Skin of body (tissue), 3 donors: ENCODE measurements at places on chromosomes 1 and 21. TPM values are rescaled to one million over a fixed set of nuclear protein-coding genes. Genes with fewer than 3 reads are reported as not detected.

GPA33 gene
- 0.10 TPM for total RNA-seq

C21orf58 gene
- 4.1 TPM for total RNA-seq

FGGY gene
- 24.9 TPM for total RNA-seq

DNA sequence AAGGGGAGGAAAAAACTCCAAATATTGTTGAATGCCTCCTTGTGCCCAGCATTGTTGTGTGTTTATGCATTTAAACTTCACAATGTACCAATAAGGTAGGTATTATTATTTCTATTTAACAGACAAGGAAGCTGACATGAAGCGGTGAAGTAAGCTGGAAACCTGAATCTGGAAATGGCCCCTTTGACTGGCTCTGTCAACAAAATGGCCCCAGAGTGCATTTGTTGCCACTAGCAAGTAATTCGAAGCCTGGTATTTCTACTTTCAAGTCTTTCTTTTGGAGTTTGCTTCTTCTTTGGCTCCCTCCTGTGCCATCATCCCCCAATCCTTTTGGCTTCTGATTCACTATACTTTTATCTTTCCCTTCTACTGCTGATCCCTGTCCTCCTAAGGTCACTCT lies 23.1 kb downstream of the CRYZL1 start:
- DNase-seq = no peak

GRCh38 chr1:213999732-214000131 lies 12.0 kb downstream of the PROX1 start:
- no peak for DNase-seq

DNA sequence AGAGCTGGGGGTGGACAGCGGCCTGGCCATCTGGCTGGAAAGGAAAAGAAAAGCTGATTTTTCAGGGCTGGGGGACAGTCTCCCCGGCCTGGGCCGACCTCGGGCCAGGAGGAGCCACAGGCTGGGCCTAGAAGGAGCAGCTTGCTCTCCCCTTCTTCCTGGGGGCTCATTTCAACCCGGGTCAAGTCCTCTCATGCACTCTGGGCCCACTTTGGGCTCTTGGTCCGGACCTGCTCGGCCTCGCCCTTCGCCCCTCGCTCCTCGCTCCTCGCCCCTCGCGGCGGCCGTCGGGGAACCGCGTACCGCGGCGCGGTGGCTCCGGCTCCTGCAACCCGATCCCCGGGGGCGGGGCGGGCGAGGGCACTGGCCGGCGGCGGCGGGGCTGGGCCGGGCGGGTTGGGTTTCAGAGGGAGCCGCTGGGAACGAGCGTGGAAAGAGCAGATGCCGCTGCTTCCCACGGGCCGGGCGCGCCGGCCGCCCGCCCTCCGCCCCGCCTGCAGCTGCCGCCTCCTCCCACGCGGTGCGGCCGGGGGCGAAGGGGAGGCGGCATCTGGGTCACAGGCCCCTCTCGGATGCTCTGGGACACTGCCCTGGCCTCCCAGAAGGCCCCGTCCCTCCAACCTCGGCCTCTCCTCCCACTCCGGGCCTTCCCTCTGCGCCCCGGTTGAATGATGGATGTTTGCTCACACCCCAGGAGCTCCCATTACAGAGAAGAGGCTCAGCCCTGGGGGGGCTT lies 6.6 kb downstream of the HEYL start:
- no peak for DNase-seq

- DNase-seq = peak; percentile 67
These were observed 173.0 kb downstream of the NFIA start for GRCh38 chr1:61255358-61255703.
